ENCODE measurements at places on chromosomes 7 and 10. TPM values are rescaled to one million over a fixed set of nuclear protein-coding genes. Genes with fewer than 3 reads are reported as not detected.

DNA sequence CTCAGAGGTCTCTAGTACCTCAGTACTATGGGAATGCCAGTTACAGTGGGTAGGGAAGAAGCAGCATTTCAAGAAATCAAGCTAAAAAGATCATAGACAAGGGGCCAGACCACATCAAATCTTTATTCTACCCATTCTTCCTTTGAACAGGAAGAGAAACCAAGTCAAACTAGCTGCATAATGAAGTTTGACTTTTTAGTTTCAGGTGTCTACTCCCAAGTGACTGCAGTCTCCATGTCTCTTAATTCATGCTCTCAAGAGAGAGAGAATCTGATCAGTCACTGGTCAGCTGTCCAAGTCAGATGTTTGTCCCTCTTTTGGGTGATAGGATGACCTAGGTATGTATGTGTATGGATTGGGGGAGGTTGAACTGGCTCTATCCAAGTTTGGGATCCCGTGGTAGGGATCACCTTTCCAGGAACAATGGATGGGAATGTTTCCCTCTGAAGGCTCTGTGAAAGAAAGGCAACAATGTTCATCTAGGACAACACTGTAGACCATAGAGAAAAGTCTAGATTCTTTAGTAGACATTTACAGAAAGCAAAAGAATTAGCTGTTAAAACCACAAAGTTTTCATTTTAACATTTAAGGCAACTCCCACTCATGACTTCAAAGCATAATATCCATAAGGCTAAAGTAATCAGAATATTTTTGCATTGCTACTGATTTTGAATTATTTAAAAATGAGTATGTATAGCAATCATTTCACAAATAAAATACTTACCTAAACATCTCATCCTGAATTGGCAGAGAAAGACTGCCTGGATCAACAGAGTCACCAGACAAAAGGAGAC is 30.1 kb upstream of the PRTFDC1 start:
- no peaks in the 10 kb centered on the region for H3K27me3 ChIP-seq
- H3K27ac ChIP-seq = no peak overlapping the region
- H3K4me1 ChIP-seq = no peaks in the 10 kb centered on the region
- H3K36me3 ChIP-seq = no peaks in the 10 kb centered on the region
- no peak for DNase-seq
- H3K4me3 ChIP-seq = no peak overlapping the region

DNA sequence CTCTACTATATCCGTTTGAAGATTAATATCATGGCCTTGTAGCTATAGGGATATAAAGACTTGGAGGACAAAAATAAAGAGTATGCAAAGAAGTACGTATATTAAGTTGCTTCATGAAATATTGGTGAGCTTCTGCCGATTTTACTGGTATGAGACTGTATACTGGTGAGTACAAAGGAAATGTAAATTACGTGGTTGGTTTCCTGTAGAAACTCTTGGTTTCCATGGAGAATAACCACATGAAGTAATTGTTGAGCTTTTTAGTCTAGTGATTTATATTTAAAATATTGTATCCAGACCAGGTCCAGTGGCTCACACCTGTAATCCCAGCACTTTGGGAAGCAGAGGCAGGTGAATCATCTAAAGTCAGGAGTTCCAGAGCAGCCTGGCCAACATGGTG is 32.2 kb upstream of the GLI3 start:
- H3K36me3 ChIP-seq = no peaks in the 10 kb centered on the region
- H3K27ac ChIP-seq = no peak overlapping the region
- no peak for DNase-seq

- no peak overlapping the region for H3K27ac ChIP-seq
- peaks cover 39% of the 10 kb centered on the region for H3K27me3 ChIP-seq
- H3K36me3 ChIP-seq = no peaks in the 10 kb centered on the region
- H3K4me1 ChIP-seq = no peaks in the 10 kb centered on the region
These were observed 39.7 kb downstream of the RASGEF1A start for GRCh38 chr10:43226851-43227845.

Gene CDHR3
- 3.1 TPM for total RNA-seq

Gene THSD7A
- 3.5 TPM for total RNA-seq

DNA sequence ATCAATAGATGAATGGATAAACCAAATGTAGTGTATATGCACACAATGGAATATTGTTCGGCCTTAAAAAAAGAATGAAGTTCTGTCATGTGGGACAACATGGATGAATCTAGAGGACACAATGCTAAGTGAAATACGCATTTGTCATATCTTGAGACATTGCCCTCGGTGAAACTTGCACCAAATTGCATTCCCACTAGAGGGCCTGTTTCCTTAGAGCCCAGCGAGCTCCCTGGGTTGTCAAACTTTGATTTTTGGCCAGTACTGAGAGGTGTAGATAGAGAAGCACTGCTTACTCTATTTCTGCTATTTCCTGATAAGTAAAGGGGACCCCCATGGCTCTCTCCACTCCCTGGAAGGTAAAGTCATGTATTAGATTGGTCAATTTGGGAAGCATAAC is 157.1 kb downstream of the GPAM start:
- no peak for DNase-seq
- no peak overlapping the region for H3K4me3 ChIP-seq
- no peaks in the 10 kb centered on the region for H3K27me3 ChIP-seq
- H3K4me1 ChIP-seq = no peaks in the 10 kb centered on the region
- H3K36me3 ChIP-seq = no peaks in the 10 kb centered on the region
- H3K27ac ChIP-seq = no peak overlapping the region

All from astrocyte (in vitro differentiated cells and primary cell).